ENCODE measurements at places on chromosomes 16 and 17.

DNA sequence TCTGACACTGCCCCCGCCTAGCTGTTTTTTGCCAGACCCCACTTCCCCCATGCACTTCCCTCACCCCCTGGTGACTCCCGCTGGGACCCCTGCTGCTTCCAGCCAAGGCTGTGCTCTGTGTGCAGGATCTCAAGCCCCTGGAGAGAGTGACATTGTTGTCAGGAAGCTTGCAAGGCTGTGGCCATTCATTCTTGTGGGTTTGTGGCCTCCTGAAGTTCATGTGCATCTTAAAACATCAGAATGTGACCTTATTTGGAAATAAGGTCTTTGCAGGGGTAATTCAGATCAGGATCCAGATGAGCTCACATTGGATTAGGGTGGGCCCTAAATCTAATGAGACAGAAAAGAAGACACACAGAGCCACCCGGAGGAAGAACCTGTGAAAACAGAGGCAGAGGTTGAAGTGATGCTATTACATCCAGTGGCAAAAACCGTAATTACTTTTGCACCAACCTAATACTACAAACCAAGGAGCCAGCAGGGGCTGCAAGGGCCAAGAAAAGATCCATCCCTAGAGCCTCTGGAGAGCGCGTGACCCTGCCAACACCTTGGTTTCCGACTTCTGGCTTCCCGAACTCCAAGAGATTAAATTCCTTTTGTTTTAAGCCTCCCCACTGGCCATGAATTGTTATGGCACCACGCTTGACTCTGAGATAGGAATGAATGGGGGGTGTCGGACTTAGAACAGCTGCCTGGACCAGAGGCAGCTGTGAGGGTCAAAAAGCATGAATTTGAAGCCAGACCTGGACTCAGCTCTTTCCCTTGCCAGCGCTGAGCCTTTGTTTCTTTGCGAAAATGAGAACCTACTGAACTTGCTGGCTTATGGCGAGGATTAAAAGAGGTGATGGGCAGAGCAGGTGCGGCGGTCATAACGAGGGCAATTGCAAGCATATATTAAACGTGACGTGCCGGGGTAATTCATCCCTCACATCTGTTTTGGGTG, 75.5 kb downstream of the BMERB1 start:
- no peak for DNase-seq

- peak; percentile 48 for DNase-seq
Measured at GRCh38 chr16:89031715-89032659, 55.0 kb upstream of the CBFA2T3 start.

GRCh38 chr17:42669977-42670788, 6.6 kb downstream of the PLEKHH3 start:
- peak; percentile 36 for DNase-seq

GRCh38 chr16:17354685-17355084, 116.1 kb downstream of the XYLT1 start:
- no peak for DNase-seq

DNA sequence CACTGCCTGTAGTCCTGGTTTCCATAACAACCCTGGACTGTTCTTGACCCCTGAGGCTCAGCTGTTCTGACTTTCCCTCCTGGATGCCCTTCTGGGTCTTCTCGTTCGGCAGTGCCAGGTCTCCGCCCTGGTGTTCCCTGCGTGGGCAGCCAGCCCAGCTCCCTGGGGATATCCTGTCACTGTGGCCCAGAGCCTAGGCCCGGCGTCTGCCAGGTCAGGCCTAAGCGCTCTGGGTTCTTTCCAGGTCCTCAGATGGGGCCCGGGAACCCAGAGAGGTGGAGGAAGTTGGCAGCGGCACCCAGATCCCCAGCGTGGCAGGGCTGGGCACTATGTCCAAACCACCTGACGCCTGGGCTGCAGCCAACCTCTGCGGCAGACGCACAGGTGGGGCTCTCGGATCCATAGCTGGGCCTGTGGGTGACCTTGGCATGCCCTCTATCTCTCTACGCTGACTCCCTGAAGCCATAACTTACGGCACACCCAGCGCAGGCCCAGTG, 12.5 kb upstream of the ATP2A3 start:
- DNase-seq: no peak

- no peak for DNase-seq
Measured at GRCh38 chr16:19710991-19711545, 7.0 kb downstream of the KNOP1 start.

DNA sequence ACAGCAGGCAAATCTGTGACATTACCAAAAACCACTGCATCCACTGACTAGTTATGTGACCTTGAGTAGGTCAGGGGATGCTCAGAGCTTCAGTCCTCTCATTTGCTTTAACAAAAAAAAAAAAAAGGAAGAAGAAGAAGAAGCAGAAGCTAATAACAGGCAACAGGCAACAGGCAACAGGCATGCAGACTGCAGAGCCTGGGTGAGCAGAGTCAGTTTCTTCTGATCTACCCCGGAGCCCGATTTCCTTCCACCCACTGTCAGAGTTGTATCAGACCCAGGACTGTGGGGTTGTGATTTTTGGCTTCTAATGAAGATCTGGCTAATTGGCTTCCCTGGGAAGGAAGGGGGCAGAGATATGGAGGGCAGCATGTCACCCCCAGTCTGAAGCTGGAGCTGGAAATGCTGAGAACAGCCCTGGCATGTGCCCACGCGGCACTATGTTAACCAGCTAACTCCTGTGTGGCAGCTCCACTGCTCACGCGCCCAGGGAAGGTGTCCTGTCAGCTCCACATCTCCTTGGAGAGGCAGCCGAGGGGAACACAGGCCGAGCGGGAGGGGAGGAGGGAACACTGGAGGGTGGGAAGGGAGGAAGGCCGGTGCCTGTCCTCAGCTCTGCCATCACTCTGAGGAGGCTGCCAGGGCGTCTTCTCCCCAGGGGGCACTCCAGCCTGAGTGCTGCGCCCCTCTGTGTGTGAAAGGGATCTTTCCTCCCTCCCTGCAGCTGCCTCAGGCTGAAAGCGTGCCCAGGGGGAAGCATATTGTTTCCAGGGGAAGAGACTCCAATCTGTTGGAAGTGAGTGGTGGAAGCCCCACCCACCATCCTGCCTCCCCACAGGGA, 17.6 kb downstream of the SRCIN1 start:
- no peak for DNase-seq

- no peak for DNase-seq
Measured at GRCh38 chr17:49996121-49996494, 1.1 kb upstream of the DLX3 start.

- peak; percentile 12 for DNase-seq
Measured at GRCh38 chr16:84013787-84014569, 28.6 kb downstream of the SLC38A8 start.

DNA sequence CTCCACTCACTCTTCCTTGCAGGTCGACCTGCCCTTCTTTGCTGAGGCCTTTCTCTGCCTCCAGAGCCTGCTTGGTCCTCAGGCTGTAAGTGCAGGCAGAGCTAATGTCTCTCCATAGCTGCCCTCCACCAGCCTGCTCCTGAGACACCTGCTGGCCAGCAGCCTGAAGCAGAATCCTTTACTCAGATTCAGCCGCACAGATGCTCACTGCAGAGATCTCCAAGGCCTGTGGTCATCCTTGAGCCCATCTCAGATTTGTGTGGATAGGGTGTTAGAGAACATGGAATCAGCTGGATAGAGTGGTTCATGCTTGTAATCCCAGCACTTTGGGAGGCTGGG, 11.5 kb downstream of the DEXI start:
- DNase-seq: no peak

DNA sequence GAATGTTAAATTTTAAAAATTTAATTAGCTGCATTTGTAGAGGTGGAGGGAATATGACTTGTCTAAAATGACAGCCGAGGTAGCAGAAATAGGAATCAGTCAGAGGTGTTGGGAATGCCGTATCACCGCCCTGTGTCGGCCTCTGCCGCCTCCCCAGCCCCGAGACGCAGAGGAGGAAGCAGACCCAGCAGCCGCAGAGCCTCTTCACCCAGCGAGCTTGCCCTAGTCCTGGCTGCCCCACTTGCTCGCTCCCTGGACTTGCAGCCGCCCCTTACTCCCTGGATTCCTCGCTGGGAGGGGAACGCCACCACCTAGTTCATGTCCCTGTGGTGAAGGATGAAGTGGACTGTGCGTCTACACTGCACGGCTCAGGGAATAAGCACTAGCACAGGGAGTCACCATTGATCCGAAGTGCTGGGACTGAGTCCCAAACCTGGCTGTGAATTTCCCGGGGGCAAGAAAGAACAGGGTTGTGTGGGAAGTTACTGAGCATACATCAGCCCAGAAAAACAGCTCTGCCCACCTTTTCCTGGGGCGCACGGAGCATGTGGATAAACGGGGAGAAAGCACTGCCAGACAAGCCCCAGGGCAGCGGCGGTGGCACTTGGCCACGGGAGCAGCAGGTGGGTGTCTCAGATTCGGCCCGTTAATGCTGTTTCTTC, 76.8 kb downstream of the RPTOR start:
- no peak for DNase-seq

DNA sequence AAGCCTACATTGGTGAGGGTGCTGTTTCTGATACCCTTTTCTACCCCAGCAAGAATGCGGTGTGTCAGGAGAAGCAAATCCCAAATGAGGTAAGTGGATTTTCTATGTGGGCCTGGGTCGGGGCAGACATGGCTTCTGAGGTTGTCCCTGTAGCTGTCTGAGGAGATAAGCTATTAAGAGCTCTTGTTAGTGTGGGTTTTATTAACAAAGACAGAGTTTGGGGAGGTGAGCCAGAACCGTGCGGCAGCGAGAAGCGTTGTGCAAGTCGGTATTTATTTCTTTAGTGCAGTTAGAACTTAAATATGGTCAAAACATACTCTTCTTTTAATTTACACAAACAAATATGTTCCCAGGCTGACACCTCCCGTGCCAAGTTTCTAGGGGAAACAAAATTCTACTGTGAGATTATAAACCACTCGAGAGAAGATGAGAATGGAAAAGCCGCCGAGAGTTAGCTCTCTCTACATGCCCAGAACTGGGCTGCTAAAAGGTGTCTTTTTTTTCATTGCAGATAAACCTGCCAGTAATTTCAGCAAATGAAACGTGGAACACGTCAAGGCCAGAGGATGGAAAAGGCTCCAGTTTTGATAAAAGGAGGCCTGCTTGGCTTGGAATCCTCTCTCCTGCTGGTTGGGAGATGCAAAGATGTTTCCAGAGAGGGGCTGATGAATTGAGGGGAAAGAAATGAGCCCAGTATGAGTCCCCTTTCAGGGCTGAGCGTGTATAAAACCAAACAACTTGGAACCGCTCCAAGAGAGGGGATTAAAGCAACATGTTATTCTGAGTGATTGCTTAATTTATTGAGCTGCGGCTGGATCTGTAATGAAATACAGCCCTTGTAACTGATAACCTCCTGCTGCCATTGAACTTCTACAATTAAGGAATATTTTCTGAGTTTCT, 254.6 kb downstream of the MRTFB start:
- no peak for DNase-seq

Measured in activated CD4-positive, alpha-beta T cell treated with anti-CD3 and anti-CD28 coated beads, Interleukin-2, amount 50 U/mL, for 4 hours (primary cell).